Activated CD8-positive, alpha-beta memory T cell treated with anti-CD3 and anti-CD28 coated beads for 24 hours (primary cell): ENCODE measurements at places on chromosomes 6 and 20.

GRCh38 chr6:104787305-104787704 lies 72.4 kb downstream of the HACE1 start:
- DNase-seq, result no peak

DNA sequence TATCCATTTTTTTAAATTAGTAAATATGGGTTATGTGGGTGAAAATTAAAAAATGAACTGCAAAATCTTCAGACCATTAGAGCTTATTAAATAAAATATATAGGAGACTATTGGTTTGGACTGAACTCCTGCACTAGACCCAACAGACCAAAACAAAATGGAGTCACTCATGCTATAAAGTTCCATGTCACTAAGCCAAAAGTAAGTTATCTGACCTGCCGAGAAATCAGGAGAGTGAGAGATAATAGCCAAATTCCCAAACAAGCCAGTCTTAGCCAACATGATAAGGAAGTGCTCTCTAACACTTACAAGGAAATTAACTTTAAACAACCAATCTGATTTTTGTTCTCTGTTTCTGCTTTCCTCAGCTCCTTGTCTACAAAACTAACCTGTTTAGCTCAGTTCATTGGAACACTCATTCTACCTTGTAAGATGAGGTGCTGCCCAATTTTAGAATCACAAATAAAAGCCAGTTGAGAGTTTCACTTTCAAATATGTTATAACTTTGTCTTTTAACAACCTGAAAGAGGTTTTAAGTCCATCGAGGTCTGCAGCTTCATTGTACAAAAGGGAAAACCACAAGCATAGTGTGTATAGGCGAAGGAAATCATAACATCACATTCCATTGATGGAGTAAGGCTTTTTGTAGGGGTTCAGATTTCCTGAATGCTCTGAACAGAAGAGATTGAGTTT lies 220.5 kb downstream of the TENT5A start:
- no peak for DNase-seq

GRCh38 chr6:30752157-30752927 lies 8.0 kb upstream of the IER3 start:
- no peak for DNase-seq

GRCh38 chr20:64205611-64206026 lies 41.4 kb downstream of the MYT1 start:
- no peak for DNase-seq

- DNase-seq, result no peak
Measured at GRCh38 chr20:43658723-43659419, 8.0 kb upstream of the MYBL2 start.

DNA sequence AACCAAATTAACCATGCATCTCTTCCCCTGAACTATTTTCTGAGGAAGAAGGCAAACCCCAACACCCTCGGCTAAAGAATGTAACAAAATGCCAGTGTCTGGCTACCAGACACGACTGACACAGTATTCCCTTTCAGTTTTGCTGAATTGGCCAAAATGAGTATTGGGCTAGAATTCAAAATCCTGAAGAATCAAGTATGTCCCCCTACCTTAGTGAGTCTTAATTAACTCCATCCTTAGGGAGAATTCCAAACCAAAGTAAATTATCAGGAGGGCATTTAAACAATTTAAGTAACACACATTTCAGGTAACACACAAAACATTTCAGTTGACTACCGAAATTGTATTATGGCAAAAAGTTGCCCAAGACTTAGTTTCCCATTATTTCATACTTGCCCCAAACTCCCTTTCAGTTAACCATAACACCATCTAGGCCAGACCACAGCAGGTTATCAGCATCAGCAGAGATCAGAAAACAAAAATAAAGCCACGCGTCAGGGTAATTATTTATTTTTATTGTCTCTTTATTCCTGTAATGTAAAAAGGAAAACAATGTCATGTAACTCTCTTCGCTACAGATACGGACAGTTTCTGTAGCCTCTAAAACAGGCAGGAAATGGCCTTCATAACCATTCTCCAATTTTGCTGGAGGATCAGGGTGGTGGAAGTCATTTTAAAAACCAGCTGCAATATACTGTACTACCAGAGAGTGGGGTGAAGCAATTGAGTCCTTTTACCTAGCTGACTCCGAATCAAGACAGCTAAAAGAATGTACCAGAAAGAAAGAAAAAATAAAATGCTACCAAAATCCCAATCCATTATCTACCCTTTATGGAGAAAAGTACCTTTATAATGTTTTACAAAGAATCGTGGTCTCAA lies 1.9 kb downstream of the SNX5 start:
- DNase-seq, result no peak

GRCh38 chr20:63175038-63175895 lies 40.7 kb downstream of the YTHDF1 start:
- no peak for DNase-seq
